ENCODE measurements at places on chromosomes 11 and 22. TPM values are rescaled to one million over a fixed set of nuclear protein-coding genes. Genes with fewer than 3 reads are reported as not detected.

DNA sequence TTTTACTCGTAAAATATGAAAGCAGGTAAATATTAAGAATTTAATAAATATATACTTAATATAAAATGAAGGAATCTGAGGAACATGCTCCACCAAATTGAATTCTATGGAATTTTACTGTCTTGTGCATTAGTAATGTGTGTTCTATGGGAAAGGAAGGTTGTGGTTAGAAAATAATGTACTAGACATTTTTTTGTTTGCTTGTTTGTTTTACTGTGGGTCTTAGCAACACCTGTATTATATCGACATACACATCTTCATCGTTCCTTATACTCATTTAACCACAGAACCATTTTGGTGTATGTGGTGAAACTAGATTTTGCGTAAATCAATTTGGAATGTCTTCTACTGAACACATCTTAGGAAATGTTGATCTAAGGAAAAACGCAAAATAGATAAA lies 114.1 kb upstream of the MTMR2 start:
- DNase-seq, result no peak

- no peak for DNase-seq
Observed at GRCh38 chr22:24164940-24165339, 16.3 kb upstream of the SUSD2 start.

INPP5J gene
- 0.35 TPM for total RNA-seq

DNA sequence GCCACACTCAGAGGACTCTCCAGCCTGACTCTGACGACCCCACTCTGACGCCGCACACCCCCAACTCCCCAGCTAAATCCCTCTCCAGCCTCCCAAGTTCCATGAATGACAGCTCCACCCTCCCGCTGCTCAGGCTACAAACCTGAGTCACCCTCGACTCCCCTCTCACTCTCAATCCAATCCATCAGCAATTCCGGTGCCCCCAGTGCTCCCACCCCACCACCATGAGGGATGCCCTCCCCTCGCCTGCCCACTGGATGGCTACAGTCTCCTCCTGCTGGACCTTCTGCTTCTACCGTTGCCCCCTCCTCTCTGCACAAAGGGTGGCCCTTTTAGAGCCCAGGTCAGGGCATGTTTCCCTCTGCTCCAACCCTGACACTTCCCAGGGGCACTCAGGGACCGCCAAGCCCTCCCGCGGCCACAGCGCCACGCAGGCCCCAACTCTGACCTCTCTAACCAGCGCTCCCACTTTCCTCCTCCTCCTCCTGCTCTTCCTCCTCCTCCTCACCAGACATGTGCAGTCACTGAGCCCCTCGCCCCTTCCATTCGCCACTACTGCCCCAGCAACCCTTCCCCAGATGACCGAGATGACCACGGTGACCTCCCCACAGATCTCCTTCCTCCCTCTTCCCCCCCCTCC lies 69.5 kb upstream of the NUP50 start:
- DNase-seq, result no peak

GRCh38 chr11:47213950-47214565 lies 716 bp upstream of the DDB2 start:
- peak; percentile 76 for DNase-seq

- no peak for DNase-seq
Observed at GRCh38 chr22:49825436-49825835, 2.2 kb downstream of the BRD1 start.

DNA sequence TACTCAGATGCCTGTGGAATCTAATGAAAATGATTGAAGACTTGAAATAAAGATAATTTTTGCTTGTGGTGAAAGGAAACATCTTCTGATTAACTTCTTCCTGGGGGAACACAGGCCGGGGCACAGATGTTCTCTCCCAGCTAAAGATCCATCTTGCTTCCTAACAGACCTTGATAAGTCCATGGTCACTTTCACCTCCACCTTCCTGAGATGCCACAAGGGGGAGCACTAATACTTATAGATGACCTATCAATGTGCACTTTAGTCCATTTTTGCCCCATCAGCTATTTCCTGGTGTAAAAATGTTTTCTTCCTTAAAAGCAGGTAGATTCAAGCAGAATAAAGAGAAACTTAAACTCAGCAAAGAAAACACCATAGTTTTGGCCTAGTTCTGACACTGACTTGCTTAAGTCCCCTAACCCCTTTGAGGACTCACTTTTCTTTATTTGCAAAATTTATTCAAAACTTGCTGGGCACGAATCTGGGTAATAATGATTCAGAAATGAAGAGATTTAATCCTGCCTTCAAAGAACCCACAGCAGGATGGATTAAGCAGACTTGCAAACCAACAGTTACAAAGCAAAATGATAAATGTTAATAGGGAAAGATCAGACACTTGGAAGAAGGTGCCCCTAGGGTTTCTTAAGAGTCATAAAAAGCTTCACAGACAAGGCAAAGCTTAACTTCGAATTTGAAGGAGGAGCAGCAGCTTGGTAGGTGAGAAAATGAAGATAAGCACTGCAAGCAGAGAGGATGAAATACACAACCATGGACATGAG lies 158.7 kb downstream of the RAB38 start:
- DNase-seq, result peak; percentile 5

GRCh38 chr11:1906181-1906580 lies 13.3 kb upstream of the TNNT3 start:
- no peak for DNase-seq

MRGPRE gene
- total RNA-seq, result not detected

EIF4ENIF1 gene
- total RNA-seq, result 29.0 TPM

PDGFB gene
- total RNA-seq, result 2.9 TPM

DNA sequence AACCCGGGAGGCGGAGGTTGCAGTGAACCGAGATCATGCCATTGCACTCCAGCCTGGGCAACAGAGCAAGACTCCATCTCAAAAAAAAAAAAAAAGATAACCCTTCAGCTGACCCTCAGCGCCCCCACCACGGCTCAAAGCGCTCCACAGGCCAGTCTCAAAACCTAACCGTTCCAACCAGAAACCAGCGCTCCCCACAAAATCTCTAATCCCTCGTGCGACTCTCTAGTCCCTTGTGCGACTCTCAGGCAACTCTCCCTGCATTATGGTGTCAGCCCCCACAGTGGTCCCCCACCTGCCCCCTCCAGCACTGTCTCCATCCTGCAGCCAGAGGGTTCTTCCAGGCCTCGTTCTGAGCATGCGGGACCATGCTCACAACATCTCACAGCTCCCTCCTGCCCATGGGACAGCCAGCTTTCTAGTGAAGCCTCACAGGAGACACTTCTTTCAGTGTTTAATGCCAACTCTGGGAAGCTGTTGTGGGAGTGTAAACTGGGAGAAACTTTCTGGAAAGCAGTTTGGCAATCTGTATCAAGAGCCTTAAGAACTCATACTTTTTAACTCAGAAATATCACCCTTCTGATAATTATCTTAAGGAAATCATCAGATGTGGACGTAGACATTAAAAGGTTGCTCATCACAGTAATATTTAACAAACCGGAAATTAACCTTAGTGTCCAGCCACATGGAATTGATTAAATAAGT lies 4.2 kb upstream of the RASGRP2 start:
- DNase-seq, result no peak

ZP1 gene
- total RNA-seq, result 1.0 TPM

RFPL2 gene
- 1.1 TPM for total RNA-seq

ANGPTL5 gene
- not detected for total RNA-seq

DNA sequence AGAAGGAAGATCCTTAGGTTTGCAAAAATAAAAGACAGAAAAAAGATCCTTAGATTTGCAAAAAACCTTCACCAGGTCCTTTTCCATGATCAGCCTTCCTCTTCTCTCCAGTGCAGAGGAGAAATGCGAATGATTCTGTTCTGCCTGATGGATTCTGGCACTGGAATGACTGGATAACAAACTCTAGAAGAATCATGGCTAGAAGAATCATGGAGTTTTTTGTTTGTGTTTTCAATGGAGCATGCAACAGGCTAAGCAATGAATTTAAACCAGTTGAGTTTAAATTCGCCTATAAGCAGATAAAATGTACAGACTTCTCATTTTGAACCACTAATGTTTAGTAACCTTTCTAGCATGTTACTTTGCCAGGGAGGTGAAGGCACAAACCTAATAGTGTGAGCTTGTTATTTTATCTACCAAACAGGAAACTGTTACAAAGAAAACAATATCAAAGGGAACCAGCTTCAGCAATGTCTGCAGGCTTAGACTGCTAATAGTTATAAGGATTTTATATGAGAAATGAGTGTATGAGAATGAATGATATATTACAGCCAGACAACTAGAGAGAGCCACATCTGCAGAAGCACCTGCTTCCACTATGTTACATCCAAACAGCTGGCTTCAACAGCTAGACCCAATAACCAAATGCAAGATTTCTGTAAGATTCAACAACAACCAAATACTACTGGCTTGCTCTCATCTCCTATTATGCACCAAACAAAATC lies 64.7 kb upstream of the APOA1 start:
- no peak for DNase-seq

LRRC32 gene
- total RNA-seq, result 2.2 TPM

CAT gene
- 43.5 TPM for total RNA-seq

DNA sequence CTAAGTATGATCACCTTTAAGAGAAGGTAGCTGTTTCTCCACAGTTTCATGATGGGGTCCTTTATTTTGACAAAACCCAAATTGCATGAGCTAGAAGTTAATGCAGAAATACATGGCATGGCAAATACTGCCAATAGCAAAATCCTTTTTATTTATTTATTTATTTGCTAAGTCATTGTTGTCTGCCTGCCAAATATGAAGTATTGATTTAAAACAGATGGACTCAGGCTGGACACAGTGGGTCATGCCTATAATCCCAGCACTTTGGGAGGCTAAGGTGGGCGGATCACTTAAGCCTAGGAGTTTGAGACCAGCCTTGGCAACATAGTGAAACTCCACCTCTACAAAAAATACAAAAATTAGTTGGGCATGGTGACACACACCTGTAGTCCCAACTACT lies 52.4 kb downstream of the LARGE2 start:
- no peak for DNase-seq

- DNase-seq, result no peak
Observed at GRCh38 chr11:2267851-2268728, 2.3 kb downstream of the ASCL2 start.

GRCh38 chr22:48779211-48779643 lies 1048.4 kb downstream of the BRD1 start:
- no peak for DNase-seq

Data from T-cell (primary cell).